Posterior vena cava (tissue), 2 donors: ENCODE measurements at places on chromosomes 13 and 19. TPM values are rescaled to one million over a fixed set of nuclear protein-coding genes. Genes with fewer than 3 reads are reported as not detected.
A peak's percentile ranks its signal among the peaks of the same experiment; 100 is the strongest.

GRCh38 chr13:95833719-95834118, 156.8 kb downstream of the DNAJC3 start:
- no peak for DNase-seq

GRCh38 chr19:54606891-54607784, 13.7 kb downstream of the LILRA1 start:
- DNase-seq = peak; percentile 75

GRCh38 chr13:105838231-105838630, 697.2 kb downstream of the EFNB2 start:
- DNase-seq = no peak

The VAV1 gene
- 7.8 TPM for total RNA-seq

The PABPC3 gene
- total RNA-seq = 0.23 TPM

The SWSAP1 gene
- 1.2 TPM for total RNA-seq

The POGLUT2 gene
- total RNA-seq = 6.2 TPM
